ENCODE measurements at places on chromosomes 11 and 22.

GRCh38 chr11:44246726-44247125 lies 63.2 kb downstream of the ALX4 start:
- no peak for DNase-seq

- no peak for DNase-seq
Observed at GRCh38 chr22:28883917-28884746, 760 bp downstream of the ZNRF3 start.

DNA sequence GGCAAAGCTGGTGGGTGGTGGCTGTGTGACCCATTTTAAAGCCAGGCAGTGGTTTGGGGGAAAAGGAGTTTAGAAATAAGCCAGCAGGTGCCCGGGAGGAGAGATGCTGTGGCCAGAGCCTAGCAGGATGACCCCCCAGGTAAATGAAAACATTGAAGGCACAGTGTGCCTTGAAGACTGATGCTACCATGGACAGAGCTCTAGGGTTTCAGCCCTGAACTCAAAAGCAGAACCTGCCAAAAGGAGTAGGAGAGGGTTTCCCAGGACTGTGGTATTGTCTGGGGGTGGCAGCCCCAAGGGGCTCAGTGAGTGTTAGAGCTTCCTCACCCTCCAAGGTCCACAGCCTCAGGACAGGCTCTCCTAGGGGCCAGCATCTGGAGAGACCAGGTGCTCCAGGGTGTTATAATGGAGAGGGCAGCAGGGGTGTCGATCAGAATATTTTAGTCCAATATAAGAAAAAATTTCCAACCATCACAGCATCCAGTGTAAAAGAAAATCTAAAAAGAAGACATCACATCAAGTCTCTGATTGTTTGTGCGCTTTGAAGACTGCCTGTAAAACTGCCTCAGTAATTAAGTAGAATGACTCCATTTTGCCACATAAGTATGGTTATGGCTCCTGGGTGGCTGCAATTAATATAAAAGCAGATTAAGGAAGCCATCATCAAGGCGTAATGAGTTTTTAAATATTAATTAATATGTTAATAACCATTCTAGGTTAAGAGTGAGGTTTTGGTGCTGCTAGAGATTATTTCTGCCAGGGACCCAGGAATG lies 88.6 kb upstream of the LMO1 start:
- DNase-seq, result no peak

- no peak for DNase-seq
Observed at GRCh38 chr11:38005597-38005996, 1407.6 kb upstream of the RAG2 start.

DNA sequence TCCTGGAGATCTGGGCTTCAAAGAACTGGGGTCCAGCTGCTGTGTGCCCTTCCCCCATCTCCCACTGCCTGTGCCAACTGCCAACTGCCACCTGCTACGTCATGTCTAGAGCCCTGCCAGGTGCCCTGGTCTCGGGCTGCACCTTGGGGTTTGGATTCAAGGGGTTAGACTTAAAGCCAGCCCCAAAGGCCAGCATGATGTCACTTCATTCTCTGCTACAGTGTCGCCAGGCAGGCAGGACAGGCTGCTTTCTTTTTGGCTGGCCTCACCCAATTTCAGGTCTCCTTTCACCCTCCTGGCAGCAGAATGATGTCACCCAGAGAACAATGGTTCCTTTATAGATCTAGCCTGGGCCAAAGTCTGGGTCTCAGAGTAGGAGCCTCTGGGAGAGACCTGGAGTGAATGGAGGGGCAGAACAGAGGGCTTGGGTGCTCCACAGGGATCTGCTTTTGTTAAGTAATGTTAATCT lies 79.5 kb upstream of the CRYBB3 start:
- DNase-seq, result peak; percentile 45

- no peak for DNase-seq
Observed at GRCh38 chr11:93653080-93653479, 8.4 kb upstream of the CEP295 start.

All from NCI-H524 treated with DMSO at 0.1 percent for 48 hours (cell line).